ENCODE measurements at places on chromosomes 4 and X.
A peak's percentile ranks its signal among the peaks of the same experiment; 100 is the strongest.

DNA sequence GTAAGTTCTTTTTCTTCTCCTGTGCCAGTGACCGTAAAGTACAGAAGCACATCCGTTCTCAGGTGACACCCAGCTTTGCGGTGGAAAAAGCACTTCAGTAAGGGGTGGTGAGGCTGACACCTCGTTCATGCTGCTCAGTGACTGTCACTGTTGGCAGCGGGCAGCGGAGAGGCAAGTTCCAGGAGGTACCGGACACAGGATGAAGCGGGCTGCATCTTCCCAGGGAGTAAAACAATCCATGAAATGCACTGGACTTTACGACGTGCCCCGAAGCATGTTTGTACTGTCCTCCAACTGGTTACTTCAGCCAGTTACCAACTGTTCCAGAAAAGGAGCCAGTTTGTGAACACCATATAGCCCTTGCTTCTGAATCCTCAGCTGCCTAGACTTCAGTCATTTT lies 110.7 kb downstream of the ZNF827 start:
- DNase-seq = no peak

GRCh38 chr4:151431728-151432127 lies 22.8 kb downstream of the FHIP1A start:
- no peak for DNase-seq

GRCh38 chr4:92618968-92619367 lies 315.2 kb downstream of the GRID2 start:
- DNase-seq = no peak

DNA sequence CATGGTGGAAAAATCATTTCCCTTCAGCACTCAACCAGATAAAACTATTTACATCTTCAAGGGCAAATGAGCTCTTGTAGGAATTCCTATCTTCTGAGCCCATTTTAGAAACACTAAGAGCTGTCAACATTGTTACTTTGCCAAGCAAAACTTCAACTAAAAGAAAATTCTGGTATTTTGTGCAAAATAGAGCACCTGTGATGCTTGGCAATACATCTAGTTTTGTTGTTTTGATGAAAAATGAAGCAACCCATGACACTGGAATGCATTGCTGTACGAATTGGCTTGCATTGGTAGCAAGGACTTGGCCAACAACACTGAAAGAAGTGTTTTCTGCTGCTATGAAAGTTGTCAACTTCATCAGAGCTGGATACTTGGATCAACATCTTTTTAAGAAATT lies 194.4 kb downstream of the COX18 start:
- no peak for DNase-seq

GRCh38 chr4:169841776-169842175 lies 84.0 kb upstream of the HPF1 start:
- DNase-seq = no peak

GRCh38 chr4:118280501-118281218 lies 72.1 kb downstream of the PRSS12 start:
- peak; percentile 58 for DNase-seq

- DNase-seq = no peak
These were observed 349.4 kb downstream of the FAT4 start for GRCh38 chr4:125663896-125664767.

DNA sequence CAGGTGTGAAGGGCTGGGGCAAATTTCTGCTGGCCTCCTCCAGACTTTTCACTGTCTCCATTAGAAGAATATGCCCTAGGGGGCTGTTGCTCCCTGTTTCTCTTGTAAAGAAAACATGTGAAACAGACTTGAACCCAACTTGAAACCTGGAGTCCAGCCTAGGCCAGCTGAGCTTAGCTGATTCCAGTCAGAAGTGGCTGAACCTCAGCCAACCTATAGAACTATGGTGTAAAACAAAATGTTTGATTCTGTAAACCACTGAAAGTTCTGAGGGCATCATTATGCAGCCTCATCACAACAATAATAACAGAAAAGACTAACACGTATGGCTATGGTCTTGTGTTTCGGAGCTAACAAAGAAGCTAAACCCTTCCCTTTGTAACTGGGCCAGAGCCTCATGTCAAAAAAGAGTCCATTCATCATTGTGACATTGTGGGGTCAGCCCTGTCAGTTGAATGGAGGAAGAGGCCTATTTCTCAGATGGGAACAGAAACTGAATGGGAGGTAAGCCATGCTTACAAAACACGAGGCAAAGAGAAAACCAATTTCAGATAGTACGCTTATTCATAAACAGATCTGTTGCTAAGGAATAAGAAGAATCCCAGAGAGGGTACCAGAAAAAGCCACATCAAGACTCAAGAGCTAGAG lies 34.1 kb downstream of the SETD7 start:
- DNase-seq = no peak

DNA sequence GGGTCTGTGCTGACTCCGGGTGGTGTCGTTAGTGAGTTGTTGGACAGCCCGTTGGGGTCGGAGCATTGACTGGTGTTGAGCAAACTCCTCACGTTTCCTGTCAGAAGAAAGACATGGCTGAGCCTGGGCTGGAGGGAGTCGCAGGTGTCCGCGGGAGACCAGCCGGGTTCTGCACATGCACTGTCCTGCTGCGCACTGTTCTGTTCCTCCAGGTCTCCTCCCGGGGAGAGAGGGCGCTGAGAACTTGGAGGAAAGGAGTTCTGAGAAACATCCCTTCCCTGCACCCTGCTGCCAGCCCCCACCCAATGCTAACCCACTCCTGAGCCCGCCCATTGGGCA lies 1.1 kb downstream of the ZNF141 start:
- DNase-seq = no peak

GRCh38 chrX:136259543-136259942 lies 8.3 kb upstream of the MAP7D3 start:
- DNase-seq = no peak

DNA sequence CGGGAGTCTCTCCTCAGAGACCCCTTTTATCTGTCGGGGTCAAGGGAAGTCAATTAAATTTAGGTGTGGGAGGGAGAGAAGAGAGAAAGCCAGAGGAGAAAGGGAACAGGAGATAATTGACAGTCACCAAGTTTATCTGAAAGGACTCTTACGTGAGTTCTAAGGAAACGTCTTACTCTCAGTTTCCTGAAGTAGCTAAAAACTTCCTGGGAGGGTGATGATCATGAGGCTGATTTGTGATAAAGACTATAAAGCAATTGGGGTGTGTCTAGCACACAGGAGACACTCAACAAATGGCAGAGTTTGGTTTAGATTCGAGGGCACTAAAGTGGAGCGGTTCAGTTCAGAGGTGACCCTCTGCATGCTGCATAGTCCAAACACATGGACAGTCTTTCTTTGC lies 254.1 kb downstream of the FBXW7 start:
- DNase-seq = no peak

- DNase-seq = no peak
These were observed 4.7 kb upstream of the ARX start for GRCh38 chrX:25020391-25020904.

DNA sequence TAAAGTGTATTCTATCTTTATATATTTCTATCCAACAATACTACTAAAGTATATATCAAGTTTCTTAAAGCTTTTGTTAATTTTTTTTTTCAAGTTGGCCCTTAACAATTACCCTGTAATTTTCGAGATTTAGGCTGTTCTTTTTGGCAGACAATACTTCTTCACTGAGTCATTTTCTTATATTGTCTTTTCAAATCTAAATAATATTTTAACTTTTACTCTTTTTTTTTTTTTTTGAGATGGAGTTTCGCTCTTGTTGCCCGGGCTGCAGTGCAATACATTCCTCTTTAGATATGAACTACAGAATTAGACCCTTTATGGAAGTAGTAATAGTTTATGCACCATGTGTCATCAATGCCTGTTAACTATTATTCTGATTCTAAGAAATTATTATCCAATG lies 120.7 kb downstream of the GLRA3 start:
- DNase-seq = no peak

- no peak for DNase-seq
These were observed 98.7 kb upstream of the SLC4A4 start for GRCh38 chr4:71240094-71240493.

- no peak for DNase-seq
These were observed 16.4 kb upstream of the ARAP2 start for GRCh38 chr4:36260731-36261130.

DNA sequence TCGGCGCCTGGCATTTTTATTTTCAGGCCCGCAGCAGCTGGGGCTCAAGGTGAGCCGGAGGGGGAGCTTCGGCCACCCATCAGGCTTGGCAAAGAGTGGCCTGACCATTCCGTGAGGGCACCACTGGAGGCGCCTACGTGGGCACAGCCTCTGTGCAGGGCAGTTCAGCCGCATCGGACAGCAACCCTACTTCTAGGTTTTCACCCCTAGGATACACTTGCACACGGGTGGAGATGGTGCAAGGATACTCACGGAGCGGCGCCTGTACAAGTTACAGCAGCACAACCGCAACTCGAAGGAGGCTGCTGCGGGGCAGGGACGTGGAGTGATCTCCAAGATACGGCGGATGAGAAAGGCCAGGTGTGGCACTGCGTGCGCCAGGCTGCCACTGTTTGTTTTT lies 10.8 kb downstream of the HCFC1 start:
- no peak for DNase-seq

- no peak for DNase-seq
These were observed 72.9 kb upstream of the SPIN4 start for GRCh38 chrX:63424063-63424462.

DNA sequence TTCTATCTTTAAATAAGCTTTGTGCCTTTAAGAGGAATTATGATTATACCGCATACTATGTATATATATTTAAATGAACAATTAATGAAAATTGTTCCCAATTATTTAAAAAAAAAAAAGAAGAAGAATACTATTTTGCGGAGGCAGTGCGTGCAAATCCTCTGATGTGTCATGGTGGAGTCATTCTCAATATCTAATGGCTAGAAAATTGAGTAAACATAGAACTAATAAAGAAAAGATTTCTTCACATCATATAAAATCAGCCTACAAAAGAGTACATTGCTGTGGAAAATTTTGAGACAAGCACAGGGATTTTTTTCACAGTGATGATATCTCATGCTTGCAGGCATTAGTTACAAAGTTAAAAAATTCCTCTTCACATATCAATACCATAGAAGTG lies 2.6 kb upstream of the EREG start:
- DNase-seq = no peak

- no peak for DNase-seq
These were observed 127.3 kb downstream of the AFAP1 start for GRCh38 chr4:7812231-7812857.

DNA sequence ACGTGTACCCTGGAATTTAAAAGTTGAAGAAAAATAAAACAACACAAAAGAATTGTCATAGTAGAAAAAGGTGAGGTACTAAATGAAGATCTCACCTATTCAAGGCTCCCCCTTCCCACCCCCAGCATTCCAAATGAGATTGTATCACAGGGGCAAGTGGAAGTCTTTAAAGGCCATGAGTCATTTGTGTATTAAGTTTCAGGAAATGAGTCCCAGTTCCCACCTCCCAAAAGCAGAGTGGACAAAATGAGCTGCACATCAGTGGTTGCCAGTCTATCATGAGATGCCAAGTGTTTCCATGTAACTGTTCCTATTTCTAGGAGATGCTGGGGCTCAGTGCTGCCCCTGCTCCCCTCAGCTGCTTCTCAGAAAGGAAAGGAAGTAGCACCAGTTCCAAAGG lies 20.1 kb downstream of the ARHGEF9 start:
- DNase-seq = no peak

GRCh38 chrX:139851730-139852129 lies 81.1 kb downstream of the ATP11C start:
- no peak for DNase-seq

- no peak for DNase-seq
These were observed 25.3 kb upstream of the CLDN24 start for GRCh38 chr4:183347566-183347965.

- DNase-seq = no peak
These were observed 530.4 kb upstream of the IGFBP7 start for GRCh38 chr4:57640391-57641100.

DNA sequence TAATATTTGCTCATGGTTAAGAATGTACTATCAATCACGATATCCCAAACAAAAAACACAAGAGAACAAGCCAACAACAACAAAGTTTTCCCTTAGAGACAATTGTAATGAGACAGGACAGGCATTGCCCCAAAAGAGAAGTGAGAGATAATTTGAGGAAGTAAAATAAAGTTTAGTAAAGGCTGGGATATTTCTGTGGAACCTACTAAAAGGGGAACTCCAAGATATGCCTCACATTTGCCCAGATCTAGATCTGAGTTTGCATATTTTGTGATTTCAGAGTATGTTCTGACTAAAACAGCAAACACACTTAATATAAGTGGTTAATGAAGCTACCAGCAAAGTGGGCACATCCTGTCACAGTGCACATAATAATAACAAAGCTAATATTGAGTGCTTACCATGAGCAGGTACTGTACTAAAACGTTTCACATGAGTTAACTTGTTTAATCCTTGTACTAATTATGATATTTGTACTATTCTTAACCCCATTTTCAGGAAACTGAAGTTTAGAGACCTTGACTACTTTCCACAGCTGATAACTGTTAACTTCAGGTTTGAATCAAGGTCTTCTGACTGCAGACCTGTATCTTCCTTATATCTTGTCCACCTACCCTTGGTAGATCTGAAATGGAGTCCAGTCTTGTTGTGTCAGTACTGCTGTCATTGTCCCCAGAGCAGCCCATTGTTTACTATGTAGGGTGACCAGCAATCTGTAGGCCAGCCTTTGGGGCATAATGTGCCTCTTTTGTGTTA lies 26.0 kb upstream of the BMP2K start:
- no peak for DNase-seq

GRCh38 chr4:148716431-148717052 lies 274.3 kb upstream of the NR3C2 start:
- DNase-seq = no peak

- peak; percentile 43 for DNase-seq
These were observed 5.3 kb downstream of the GAGE10 start for GRCh38 chrX:49308604-49309269.

- peak; percentile 46 for DNase-seq
These were observed 36.9 kb upstream of the ATOH1 start for GRCh38 chr4:93791570-93792195.

DNA sequence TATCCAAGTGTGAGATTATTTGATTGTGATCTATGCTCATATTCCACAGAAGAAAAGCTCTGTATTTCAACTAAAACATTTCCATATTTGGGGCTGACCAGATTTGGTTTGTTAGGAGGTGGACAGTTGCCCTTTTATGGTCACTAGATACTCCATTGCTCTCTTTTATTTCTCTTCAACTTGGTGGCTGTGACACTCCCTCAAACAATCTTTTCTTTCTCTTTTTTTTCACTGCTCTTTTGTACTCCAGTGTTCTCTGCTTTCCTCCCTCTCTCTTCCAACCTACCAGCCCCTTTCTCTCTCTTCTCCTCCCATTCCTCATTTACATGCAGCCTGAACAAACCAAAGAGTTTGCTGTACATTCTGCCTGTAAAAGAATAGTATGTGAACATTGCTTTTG lies 48.8 kb downstream of the RBPJ start:
- no peak for DNase-seq

DNA sequence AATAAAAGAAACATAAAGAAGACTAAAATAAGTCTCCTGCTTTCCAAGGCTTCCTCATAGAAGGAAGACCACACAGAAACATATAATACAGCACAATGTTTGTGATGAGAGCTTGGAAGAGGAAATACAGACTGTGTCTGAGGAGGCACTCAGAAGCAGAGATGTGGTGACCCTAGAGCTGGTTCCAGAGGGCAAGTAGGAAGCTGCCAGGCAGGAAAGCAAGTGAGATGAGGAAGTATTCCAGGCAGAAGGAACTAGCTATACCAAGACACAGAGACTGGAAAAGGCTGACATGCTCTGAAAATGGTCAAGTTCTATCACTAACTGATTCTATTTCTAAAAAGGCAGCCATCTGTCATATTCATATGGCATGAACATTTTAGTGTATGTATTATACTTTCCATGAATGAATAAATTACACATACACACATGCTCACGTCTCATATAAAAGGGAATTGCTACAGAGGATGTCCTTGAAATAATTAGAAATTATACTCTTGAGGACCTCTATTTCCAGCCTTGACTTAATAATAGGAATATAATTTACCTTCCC lies 16.6 kb upstream of the HSFX2 start:
- no peak for DNase-seq
